ENCODE measurements at places on chromosomes 16 and 17.

GRCh38 chr17:57975044-57975443 lies 13.0 kb downstream of the VEZF1 start:
- DNase-seq = no peak

GRCh38 chr17:31802502-31802901 lies 56.5 kb downstream of the COPRS start:
- no peak for DNase-seq

- no peak for DNase-seq
Observed at GRCh38 chr16:64638766-64639165, 483.1 kb downstream of the CDH11 start.

- peak; percentile 4 for DNase-seq
Observed at GRCh38 chr16:15466886-15467781, 32.7 kb downstream of the BMERB1 start.

DNA sequence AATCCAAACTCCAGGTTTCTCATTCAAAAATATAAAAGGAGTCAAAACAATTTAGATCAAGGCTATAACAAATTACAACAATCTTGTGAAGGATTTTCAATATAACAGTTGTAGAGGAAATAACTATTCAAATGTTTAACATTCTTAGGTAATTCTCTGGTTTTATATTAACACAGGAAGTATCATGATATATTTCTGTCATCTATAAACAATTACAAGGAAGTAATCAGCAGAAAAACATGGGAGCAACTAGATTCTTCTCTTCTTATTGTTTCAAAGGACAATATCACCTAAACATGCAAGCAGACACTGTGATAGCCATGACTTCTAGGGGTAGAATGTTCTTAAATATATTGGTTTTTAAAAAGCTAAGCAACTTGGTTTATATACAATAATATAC lies 49.9 kb downstream of the FBXL20 start:
- DNase-seq = no peak

DNA sequence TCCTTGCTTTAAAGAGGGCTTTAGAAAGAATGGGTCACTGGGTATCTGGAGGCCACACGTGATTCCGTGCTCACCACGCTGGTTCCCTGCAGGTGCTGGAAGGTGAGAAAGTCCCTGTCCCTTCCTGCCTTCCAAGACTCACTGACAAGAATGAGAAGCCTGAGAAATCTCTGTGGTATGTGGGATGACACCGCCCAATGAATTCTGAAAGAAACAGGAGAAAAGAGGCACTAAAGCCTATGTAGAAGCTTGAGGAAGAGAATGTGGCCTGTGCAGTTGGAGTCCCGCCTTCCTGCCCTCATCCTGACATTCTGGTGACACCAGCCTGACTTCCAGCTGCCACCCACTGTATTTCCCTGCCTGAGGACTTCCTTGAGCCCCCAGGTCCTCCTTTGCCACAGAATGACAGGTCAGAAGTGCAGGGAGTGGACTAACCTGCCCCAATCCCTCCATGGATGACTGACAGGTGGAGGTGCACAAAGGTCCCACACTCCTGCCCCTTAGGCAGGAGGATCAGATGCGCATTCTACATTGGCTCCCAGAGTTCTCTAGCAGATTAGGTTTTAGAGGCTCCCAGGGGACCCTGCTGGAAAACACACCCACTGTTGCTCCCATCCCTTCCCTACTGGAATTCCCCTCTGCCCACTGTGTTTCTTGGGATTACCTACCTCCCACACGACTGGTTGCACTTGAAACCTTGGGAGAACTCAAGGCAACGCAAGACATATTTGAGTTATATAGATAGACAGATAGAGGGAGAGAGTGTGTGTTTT lies 38.6 kb upstream of the TENT4B start:
- DNase-seq = no peak

All from NCI-H2029 treated with DMSO at 0.1 percent for 48 hours (cell line).